Esophagus squamous epithelium (tissue), 5 donors: ENCODE measurements at places on chromosomes 7 and 10. TPM values are rescaled to one million over a fixed set of nuclear protein-coding genes. Genes with fewer than 3 reads are reported as not detected.

FEZF1 gene
- total RNA-seq: not detected

DNAJC30 gene
- total RNA-seq: 4.9 TPM

PDE1C gene
- 14.5 TPM for total RNA-seq

AOAH gene
- 12.0 TPM for total RNA-seq

ZPBP gene
- not detected for total RNA-seq

- DNase-seq: no peak
Observed at GRCh38 chr7:107104801-107105200, 60.3 kb downstream of the PRKAR2B start.
